ENCODE measurements at places on chromosomes 5 and 9. TPM values are rescaled to one million over a fixed set of nuclear protein-coding genes. Genes with fewer than 3 reads are reported as not detected.
A peak's percentile ranks its signal among the peaks of the same experiment; 100 is the strongest.

CCNJL gene
- 7.0 TPM for total RNA-seq

C7 gene
- total RNA-seq, result 1.0 TPM

ZNF608 gene
- total RNA-seq, result 19.1 TPM

SPOCK1 gene
- total RNA-seq, result 43.5 TPM

ARHGEF37 gene
- 0.80 TPM for total RNA-seq

TRAF1 gene
- total RNA-seq, result 11.6 TPM

BTNL8 gene
- not detected for total RNA-seq

NUTM2G gene
- total RNA-seq, result under 0.01 TPM

DDX46 gene
- 69.1 TPM for total RNA-seq

CDC20B gene
- total RNA-seq, result not detected

SNX18 gene
- total RNA-seq, result 10.8 TPM

GRCh38 chr5:74866596-74867162, 492 bp upstream of the FAM169A start:
- no peak for DNase-seq

- no peak for DNase-seq
Observed at GRCh38 chr9:99126312-99126711, 21.4 kb downstream of the TGFBR1 start.

DNA sequence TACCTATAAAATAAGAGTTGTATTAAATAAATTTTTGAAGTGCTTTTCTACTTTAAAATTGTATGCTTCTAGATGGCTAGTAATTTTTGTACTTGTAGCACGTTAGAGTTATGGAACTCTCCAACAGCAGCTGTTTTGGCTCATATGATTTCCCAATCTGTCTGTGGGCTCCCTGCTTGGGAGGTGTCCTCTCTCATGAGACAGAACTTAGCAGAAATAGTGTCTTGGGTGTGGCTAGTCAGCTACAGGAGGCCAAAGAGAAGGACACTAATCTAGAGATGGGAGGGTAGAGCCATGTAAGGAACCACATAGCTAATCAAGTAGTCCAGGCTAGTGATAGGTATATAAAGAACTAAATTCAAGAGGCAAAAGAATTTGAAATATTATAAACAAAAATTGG, 78.4 kb upstream of the DAB2 start:
- DNase-seq, result no peak

GRCh38 chr5:65101632-65102100, 332.9 kb downstream of the CWC27 start:
- no peak for DNase-seq

DNA sequence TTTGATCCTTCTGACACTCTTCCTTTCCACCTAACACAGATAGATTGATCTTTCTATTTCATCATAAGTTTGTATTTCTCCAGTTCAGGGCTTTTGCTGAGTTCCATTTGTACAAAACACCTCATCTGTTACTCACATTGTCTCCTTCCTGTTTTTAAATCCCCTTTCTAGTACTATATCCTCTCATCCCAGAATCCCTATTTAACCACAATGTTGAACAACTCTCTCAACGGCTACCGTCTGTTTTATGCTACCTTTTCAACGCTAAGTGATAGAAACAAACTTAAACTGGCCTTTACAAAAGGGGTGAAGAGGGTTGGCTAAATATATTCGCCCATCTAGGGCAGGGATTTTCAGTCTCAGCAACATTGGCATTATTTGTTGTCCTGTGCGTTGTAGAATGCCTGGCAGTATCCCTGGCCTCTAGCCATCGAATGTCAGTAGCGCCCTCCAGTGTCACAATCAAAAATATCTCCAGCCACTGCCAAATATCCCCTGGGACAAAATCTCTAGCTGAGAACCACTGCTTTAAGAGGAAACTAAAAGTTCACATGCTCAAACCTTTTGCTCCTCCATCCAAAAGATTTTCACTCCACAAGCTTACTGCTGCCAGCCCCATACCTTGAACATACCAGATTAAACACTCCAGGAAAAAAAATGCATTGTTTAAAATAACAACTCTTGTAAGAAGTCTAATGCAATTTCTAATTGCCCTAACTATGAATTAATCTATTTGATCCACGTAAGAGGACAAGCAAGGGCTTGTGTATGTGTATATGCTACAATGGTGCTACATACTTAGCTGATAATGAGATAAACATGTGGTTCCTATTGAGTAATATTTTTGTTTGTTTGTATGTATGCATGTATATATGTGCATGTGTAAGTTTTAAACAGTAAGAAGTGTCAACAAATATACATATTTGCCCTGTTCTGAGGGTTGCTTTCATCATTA, 344.0 kb downstream of the PTPRD start:
- peak; percentile 25 for DNase-seq

GRCh38 chr5:68544648-68545552, 329.3 kb downstream of the PIK3R1 start:
- no peak for DNase-seq

DNA sequence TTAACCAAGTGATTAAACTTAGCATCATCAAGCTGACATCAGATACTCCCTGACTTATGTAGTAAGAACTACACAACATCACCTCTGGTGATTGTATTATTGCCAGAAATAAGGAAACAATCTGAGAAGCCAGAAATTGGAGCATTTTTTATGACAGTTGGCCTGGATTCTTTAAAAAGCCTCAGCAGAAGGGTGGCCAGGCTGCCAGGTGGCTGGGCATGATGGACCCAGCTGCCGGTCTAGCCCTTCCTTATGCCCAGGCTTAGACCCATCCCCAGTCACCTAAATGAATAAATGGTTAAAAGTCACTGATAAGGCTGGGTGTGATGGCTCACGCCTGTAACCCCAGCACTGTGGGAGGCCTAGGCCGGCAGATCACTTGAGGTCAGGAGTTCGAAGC, 12.8 kb downstream of the OR1K1 start:
- DNase-seq, result no peak

GRCh38 chr5:137379555-137380286, 119.4 kb downstream of the SPOCK1 start:
- no peak for DNase-seq

DNA sequence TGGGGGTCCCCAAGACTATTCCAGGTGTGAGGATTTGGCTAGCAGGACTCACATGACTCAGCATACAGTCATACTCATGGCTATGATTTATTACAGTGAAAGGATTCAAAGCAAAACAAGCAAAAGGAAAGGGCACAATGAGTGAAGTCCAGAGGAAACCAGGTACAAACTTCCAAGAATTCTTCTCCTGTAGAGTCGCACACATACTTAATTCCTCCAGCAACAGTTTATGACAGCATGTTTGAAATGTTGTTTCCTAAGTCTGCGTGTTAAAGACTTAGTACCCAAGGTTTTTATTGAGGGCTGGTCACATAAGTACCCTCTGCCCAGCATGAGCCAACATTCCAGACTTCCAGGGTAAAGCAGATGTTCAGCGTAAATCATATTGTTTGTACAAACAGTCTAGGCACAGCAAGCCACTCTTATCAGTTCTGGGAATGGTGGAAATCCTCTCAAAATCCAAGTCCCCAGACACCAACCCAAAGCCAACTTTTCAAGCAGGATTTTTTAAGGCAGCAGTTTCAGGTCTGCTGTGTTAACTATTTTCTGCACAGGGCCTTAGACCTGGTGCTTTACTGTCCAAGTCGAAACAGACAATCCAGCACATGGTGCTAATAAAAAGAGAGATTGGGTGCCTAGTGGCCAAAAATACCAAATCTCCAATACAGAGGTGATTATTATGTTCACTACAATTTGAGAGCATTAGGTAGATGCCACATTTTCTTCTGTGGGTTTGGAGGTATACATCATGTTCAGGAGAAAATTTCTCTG, 18.6 kb upstream of the RICTOR start:
- peak; percentile 53 for DNase-seq

GRCh38 chr5:976849-977751, 31.5 kb upstream of the NKD2 start:
- no peak for DNase-seq

- no peak for DNase-seq
Observed at GRCh38 chr5:116478491-116478890, 96.1 kb downstream of the SEMA6A start.

DNA sequence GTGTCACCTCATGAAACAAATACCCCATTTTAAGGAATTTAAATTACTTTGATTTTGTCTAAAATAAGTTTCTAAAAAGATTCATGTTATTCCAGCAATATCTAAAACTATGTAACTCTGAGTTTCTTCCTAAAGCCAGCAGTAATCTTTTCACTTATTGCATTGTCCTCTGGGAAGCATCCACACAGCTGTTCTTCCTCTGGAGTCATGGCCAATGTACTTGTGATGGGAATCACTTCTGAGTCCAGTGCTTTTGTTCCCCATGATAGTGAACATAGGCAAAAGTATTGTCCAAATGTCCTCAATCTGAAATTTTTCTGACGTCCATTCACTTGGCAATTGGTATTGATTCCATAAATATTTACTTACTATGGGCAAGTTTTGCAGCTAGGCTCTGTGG, 125.0 kb downstream of the STARD4 start:
- DNase-seq, result no peak

- peak; percentile 86 for DNase-seq
Observed at GRCh38 chr5:76402886-76403765, at the start of gene IQGAP2. IQGAP2 (plus strand) TSS chr5:76403285; CDS start chr5:76403546, 261 bp downstream.

- peak; percentile 67 for DNase-seq
Observed at GRCh38 chr9:113523421-113524141, 60.1 kb downstream of the RGS3 start.

DNA sequence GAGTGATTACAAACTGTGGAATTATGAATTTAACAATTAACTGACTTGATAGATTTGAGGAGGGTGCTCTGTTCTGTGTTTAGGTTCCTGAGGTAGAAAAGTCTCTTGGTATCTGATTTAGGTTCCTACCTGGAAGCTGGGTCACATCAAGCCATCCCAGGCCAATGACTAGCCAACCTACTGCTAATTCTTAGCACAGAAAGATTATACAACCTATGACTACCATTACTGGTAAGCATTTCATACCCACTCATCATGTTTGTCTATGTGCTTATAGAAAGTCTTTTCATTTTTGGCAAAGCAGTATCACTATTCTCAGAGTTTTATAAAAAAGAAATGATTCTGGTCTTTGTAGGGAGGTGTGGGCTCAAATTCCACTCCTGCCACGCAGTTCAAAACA, 49.7 kb downstream of the GNAQ start:
- no peak for DNase-seq

DNA sequence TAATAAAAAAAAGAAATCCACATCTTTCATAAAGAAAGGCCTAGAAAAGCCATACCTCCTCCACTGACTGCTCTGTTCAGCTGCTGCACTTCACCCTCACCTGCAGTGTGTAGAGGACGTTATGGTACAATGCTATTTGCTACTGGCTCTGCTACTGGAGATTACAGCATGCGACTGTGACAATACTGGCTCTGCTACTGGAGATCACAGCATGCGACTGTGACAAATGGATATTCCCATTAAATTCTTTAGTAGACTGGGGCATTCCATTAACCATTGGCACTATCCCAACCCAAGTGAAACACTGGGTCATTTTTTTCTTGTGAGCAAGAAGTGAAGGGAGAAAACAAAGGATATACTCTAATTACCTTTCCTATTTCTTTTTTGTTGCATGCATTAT, 1063.5 kb upstream of the DMAC1 start:
- DNase-seq, result no peak

DNA sequence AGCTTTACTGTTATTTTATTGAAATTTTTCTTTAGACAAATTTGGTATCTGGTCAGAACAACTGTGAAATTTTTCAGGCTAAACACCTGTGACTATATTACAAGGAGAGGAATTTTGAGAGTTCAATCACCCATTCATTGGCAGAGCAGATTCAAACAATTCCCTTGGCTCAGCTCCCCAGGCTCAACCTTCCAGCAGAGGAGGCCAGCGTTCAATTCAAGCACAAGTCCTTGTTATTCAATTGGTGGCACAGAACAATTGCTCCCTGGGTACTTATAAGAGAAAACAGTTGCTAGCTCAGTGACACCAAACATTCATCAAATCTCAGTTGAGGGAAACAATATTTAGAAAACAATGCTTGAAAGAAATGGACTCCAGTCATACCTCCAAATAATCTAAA, 83.3 kb downstream of the SUSD1 start:
- no peak for DNase-seq

DNA sequence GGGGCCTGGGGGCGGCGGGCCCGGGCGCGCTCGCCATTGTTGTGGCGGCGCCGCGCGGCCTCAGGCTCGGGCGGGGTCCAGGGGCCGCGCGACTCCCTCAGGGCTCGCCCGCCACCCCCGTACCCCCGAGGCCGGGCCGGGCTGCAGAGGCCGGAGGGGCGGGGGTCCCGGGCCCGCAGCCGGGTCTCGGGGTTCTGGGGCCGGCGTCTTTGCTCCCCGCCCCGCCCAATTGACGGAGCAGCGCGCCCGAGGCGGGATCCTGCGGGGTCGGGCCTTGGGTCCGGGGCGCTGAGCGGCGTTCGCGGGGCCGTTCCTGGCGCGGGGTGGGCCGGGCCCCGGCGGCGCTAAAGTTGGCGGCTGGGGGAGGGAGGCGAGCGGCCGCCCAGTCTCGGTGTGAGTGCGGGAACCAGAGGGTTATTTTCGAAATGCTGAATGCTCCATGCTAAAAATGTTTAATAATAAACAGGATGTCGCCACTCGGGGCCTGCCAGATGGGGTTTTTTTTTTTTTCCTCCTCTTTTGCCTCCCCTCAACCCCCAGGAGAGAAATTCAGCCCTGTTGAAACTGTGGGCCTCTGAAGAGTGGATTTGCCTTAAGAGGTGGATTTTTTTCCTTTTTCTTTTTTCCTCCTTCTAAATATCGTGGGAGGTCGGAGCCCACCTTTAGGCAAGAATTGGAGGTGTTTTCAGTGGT, 724 bp downstream of the PRRC2B start:
- DNase-seq, result peak; percentile 65

- DNase-seq, result no peak
Observed at GRCh38 chr5:31976169-31976568, 197.9 kb downstream of the GOLPH3 start.

GRCh38 chr5:156687514-156687913, 162.6 kb upstream of the PPP1R2B start:
- DNase-seq, result no peak

DNA sequence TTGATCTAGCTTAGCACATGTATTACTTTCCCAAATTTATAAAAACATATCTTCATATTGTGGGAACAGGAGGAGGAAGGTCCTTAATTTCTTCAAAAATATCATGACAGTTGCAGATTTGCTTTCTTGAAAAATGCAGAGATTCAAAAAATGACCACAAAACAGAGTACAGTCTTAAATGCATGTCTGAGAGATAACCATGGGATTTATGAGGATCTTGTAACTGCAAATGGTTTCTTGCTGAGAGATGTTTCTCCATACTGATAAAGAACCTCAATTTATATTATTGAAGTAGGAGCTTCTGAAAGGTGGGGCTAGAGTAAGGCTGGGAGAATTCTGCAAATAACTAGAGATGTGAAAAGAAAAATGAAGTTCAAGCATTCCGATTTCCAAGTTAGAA, 83.2 kb downstream of the CDH18 start:
- DNase-seq, result no peak

- DNase-seq, result no peak
Observed at GRCh38 chr5:31096238-31096865, 97.1 kb upstream of the CDH6 start.

DNA sequence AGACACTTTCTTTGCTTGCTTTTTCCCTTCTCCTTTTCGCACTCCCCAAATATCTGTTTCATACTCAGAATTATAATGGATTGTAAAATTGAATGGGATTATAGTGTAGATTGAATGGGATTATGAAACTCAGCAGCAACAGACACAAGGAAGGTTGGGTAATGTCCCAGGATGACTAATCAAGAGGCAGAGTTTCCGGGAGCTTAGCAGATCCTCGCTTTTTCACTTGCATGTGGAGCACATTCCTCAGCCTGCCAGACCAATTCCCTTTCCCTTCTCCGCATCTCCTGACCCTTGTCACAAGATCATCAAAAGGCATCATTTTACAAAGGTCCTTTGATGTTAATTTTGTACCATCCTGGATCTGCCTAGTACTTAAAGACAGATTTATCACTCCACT, 55.1 kb upstream of the SLC1A1 start:
- DNase-seq, result peak; percentile 47

GRCh38 chr5:176621661-176622079, 8.7 kb downstream of the SNCB start:
- peak; percentile 68 for DNase-seq

All from Daoy (cell line).